Fibroblast of upper back skin (primary cell): ENCODE measurements at places on chromosomes 12 and 14.

- DNase-seq: peak; percentile 79
Measured at GRCh38 chr12:1972260-1972659, 32.0 kb downstream of the DCP1B start.

DNA sequence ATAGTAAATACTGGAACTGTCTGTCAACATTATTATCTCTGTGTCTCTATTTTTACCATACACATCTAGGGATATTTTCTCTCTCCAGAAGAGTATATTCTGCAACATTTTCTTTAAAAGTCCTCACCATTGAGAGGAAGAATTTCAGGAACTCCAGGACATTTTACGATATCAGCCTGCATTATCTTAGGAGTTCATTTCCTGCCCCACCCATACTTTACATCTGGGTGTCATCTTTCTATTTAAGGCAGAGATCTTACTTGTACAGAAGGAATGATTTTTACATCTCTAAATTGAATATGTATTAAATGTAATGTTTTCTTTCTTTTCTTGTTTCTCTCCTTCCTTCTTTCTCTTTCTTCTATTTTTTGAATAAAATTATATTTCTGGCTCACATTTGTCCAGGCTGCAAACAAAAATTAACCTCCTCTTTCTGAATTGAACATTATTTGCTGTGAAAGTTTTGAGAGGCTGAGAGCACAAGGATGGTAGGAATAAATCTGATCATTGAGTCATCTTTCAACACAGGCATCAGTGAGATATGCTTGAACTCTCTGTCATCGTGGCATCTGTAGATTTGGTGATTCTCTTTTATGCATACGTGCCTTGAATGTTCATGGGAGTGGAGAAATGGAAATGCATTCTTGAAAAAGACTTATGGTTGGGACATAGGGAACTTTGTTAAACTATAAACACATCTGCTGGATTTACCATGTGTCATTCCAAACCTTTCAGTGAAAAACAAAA, 753.6 kb downstream of the SLC16A7 start:
- DNase-seq: peak; percentile 35

DNA sequence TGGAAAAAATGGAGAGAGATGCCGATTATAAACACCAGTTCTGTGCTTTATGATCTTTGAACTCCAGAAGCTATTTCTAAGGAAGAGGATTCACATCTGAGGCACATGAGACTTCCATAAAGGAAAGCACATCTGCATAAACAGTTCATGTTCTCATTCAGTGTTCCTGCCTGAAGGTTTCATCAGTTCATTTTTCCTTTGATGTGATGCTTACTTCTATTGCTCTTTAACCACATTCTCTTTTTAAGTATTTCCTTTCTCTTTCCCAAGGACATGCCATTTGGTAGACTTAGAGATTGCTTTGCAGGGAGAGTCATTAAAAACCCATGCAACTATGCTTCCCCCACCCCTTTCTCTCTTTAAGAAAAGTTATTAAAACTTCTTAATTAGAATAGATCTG, 387.0 kb upstream of the FLRT2 start:
- DNase-seq: peak; percentile 31

- DNase-seq: no peak
Measured at GRCh38 chr14:69349091-69349777, 48.9 kb downstream of the ERH start.

DNA sequence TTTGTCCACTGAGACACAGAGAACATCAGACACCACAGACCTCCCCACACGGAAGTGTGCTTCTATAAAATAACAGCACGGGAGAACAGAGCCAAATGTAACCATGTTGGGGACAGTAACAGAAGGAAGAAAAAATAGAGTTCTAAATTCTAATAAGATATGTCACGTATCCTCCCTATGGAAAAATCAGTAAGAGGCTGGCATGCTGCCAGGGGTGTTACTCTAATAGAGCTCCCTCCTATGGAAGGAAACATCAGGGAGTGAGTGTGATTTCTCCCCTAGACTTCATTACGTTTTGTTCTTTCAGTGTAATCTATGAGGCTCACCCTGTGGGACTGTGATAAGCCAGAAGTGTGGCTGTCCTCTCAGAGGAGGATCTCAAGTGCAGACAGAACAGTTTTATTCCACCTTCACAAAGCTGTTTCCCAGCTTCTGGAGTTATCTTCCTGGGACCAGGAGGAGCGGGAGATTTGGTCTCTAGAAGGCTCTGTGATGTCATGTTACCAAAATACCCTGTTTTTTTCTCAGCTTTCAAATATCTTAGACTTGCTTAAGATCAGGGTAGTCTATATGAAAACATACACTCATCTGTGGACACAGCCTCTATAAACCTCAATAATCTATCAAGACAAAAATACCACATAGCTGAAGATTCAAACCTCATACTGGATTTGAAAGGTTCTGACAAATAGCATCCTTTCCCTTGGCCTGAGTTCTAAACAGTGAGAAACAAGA, 69.3 kb downstream of the ZFC3H1 start:
- no peak for DNase-seq

DNA sequence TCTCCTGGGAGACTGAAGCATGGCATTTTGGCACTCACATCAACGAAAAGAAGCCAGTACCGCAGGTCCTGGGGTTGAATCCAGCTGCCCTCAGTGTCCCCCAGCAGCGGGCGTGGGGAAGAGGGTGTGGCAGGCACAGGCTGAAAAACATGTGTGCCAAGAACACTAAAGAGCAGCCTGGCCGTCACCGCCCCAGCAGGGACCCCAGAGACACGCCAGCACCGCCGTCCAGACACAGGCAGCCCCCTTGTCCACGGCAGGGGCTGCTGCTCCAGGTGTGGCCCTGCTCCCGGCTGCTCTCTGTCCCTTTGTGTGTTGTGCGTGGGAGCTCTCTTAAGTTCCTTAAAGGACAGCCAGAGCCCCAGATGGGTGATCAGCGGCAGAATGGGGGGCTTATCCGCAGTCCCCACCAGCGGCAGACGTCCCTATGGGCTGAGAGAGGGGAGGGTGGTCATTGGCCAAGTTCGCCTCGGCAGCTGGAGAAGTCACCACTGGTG, 556 bp downstream of the PHETA1 start:
- no peak for DNase-seq

GRCh38 chr12:104219908-104220404, 4.4 kb downstream of the TXNRD1 start:
- DNase-seq: peak; percentile 87

- DNase-seq: peak; percentile 60
Measured at GRCh38 chr14:85399186-85399585, 130.8 kb upstream of the FLRT2 start.

DNA sequence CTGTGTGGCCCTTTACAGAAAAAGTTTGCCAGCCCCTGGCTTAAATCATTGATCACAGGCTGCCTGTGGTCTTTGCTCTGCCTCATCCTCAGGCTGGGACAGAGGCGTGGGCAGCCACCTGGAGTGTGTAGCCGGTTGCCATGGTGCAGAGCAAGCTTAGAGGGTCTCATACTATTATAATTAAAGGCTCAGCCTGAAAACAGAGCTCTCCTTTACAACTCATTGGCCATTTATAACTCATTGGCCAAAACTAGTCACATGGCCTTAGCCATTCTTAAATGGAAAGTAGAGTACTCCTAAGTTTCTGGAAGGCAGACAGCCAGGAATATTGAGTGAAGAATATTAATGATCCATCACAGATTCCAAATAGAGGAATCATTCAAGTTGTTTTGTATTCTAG, 3.0 kb downstream of the HSP90B1 start:
- no peak for DNase-seq

DNA sequence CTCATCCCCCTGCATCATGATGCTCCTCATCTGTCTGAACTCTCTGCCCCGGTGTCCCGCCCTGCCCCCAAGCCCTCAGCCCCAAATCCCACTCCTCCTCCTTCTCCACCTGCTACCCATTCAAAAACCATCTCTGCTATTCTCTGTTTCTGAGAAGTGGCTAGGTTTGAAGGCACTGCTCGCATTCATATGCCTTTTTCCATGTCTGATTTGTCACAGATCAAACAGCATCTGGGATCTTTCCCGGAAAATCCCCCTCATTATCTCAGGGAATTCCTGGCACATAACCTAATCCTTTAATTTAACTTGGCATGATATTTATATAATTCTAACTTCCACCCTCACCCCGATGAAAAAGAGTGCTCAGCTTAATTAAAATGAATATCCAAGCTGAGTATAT, 3.3 kb upstream of the ADAM20 start:
- no peak for DNase-seq

DNA sequence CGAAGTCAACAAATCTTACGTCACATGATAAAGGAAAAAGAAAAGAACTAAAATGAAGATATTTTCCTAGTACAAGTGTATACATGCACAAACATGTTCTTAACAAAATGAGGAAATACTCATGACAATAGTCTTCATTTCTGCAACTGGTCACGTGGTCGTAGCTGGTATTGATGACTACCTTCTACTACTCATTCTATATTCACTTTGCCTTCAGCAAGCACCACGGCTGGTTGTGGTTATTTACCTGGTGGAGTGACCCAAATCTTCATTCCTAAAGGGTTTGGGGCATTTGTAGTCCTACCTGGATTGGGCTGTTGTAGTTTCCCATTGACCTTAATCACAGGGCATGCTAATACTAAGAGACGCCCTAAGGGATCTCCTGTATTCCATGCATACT, 51.2 kb downstream of the FIGNL2 start:
- DNase-seq: no peak

GRCh38 chr12:104600036-104600712, 143.4 kb downstream of the CHST11 start:
- DNase-seq: no peak

GRCh38 chr12:127179176-127179575, 1087.8 kb upstream of the TMEM132C start:
- DNase-seq: peak; percentile 28

DNA sequence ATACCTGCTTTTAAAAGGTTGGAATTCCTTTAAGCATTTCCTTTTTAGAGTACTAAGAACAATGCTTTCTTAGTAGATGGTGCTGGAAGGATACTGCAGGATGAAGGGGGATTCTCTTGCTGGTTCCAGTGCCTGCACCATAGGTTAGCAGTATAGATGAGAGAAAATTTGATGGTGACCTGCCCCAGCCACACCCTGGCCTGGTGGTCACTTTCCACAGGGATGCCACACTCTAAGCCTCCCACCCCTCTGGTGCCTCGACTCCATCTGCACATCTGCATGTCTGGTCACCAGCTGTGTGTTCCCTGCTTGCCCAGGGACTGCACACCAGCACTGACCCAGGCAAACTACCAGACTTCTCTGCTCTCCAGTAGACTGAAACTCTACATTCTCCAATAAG, 19.1 kb downstream of the SLC2A3 start:
- no peak for DNase-seq

GRCh38 chr14:94970941-94971730, 186.2 kb downstream of the DICER1 start:
- peak; percentile 73 for DNase-seq

DNA sequence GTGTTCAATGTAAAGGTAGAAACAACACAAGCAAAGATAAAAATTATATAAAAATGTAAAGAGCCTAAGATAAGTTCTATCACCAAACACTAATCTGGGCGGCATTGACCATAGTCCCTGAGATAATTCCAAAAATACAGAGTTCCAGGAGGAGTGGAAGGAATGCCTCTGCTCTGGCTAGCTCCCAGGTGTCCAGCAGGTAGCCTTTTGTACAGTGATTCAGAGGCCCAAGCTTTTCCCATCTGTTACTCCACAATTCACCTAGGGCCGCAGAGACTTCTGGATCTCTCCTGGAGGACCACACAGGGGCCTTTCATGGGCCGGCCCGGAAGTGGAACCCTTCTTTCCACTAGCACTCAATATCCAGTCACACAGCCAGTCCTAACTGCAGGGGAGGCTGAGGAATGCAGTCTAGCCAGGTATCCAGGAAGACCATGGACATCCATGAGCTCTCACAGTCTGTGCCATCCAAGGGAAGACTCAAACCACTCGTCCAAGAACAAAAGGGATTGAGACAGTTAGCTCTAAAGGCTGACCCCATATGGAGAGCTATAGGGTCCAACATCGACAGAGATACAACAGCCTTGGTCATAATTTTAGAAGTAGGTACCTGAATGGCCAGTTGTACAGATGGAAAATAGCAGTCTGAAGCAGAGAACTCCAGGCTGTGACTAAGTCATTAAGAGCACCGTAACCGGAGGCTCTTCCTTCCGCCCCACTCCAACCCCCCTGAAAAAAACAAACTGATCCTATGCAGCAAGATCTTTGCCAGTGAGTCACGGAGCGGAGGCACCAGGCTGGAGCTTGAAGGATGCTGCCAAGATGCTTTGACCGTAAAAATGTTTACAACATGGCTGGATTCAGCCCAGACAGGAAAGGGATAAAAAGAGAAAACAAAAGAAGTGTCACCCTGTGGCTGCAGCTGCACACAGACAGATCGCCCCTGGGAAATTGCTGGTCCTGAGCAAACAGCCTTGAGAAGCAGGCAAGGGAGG, 204.8 kb downstream of the NUAK1 start:
- DNase-seq: peak; percentile 97

DNA sequence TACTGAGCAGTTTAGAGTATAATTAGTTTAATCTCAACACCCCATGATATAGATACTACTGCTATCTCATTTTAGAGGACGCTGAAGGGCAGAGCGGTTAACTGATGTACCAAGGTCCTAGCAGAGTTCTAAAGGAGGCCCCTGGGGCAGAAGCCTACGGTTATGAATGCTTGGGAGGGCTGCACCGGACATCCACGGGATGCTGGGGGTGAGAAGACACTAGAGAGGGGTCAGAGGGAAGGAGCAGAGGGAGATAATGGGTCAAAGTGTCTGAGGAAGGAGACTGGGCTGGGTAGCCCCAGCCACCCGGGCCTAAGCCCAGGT, 1.6 kb upstream of the ACTR6 start:
- DNase-seq: no peak
